GM06990 (cell line): ENCODE measurements at places on chromosomes 1 and 21.

DNA sequence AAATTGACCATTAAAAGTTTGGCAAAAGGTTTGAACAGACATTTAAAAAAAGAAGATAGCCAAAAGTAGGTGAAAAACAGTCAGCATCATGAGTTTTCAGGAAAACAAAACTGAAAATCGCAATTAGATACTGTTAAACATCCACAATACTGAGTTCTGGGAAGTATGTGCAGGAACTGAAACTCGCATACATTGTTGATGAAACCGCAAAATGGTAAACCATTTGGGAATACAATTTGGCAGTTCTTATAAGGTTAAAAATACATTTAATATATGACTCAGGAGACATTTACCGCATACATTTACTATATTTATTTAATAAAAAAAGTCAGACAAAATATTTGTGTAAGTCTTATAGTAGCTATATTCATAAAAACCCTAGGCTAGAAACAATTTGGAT, 393.2 kb downstream of the COL11A1 start:
- DNase-seq, result no peak

GRCh38 chr1:208557046-208557722, 313.0 kb upstream of the PLXNA2 start:
- DNase-seq, result no peak

DNA sequence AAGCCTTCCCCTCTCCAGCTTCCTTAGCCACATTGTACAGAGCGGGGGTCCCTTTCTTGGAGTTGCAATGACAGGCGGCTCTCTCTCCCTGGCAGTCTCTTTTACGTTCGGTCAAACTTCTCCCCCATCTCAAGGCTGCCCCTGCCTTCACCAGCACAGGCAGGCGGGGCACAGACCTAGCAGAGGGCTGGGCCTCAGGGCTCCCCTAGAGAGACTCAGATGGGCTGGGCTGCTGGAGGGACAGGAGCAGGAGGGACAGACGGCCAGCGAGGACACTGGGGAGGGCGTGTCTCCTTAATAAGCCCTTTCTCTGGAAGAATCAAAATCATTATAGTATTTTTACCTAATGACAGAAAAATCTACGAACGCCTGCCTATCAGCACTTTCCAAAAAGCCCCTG, 79.6 kb downstream of the CASZ1 start:
- no peak for DNase-seq

DNA sequence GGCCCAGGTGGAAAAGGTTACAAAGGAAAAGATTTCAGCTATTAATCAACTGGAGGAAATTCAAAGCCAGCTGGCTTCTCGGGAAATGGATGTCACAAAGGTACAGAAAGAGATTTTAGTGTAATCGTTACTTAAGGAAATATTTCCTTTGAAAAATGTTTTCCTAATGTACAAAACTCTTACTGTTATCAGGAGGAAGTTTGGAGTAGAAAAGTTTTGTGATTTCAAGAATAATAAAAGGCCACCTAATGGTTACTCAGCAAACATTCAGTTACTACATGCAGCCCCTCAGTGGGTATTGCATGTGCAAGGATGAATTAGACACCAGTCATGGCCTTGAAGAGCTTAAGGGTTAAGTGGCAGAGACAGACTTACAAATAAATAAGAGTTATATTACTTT, 85.2 kb downstream of the SDCCAG8 start:
- no peak for DNase-seq

DNA sequence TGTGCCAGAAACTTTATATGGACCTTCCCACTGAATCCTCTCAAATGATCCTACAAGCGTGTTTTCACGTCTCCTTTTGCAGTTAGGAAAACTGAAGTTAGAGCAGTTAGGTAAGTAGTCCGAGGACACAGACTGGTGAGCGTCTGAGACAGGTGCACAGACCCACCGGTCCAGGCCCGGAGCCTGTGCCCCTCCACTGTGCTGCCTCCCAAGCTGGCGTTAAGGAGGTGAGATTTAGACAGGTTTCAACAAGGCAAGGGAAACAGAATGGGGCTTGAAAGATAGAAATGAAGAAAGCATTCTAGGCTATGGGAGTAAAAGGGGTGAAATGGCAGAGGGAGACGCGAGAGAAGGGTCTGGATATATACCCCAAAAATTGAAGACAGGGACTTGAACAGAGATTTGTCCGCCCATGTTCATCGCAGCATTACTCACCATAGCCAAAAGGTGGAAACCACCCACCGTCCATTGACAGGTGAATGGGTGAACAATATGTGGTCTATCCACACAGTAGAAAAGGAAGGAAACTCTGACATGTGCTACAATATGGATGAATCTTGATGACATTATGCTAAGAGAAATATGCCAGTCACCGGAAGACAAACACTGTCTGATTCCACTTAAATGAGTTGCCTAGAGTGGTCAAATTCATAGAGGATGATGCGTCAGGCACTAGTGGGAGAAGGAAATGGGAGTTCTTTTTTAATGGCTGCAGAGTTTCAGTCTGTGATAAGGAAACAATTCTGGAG, 15.7 kb upstream of the PKP1 start:
- no peak for DNase-seq

- no peak for DNase-seq
These were observed 838.2 kb upstream of the B3GALT2 start for GRCh38 chr1:194024659-194025058.

- no peak for DNase-seq
These were observed 14.3 kb upstream of the MED18 start for GRCh38 chr1:28314547-28314941.
